T-helper 2 cell (primary cell): ENCODE measurements at places on chromosomes 6 and 20.

GRCh38 chr6:136655239-136656014 lies 105.2 kb upstream of the MAP7 start:
- no peak for DNase-seq

- DNase-seq = no peak
These were observed 36.4 kb downstream of the PSMG4 start for GRCh38 chr6:3294921-3295871.

GRCh38 chr20:44728801-44729443 lies 13.8 kb downstream of the CCN5 start:
- DNase-seq = no peak

GRCh38 chr20:2798814-2799213 lies 1.6 kb downstream of the CPXM1 start:
- DNase-seq = no peak

GRCh38 chr6:11535801-11536230 lies 1.7 kb upstream of the TMEM170B start:
- DNase-seq = no peak

DNA sequence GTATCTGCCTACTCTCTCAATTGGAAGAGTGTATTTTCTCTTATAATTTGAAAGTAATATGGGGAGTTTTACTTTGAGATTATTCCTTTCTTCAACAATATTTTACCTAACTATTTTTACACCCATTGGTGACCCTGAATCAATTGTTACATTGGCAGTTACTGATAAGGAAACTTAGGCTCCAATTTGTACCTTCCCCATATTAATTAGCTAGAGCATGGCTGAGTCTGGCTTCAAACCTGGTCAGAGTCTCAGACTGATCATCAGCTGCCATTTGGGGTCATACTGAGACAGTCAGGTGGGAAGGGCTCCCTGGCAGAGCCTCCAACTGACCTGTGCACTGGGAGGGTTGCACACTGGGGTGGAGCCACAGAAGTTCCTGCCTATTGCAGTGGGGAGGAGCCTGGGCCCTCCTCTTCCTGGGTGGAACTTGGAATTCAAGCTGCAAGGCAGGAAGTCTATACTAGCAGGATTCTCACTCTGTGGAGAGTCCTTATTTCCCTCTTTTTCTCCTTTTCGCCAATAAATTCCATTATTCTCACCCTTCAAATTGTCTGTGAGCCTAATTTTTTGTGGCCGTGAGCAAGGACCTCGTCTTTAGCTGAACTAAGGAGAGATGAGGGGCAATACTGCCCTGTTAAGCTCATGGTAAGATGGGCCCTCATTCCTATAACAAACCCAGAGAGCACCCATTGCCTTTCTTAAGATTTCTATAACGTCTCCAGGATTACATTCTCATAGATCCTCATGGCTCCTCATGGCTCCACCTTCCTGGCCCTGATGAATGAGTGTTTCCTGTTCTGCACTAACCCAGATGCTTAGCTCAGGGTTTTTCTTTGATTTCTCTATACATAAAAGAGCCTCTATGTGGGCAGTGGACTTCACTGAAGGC lies 285.1 kb downstream of the ADGB start:
- DNase-seq = no peak

GRCh38 chr20:63124782-63125580 lies 91.0 kb downstream of the YTHDF1 start:
- no peak for DNase-seq

DNA sequence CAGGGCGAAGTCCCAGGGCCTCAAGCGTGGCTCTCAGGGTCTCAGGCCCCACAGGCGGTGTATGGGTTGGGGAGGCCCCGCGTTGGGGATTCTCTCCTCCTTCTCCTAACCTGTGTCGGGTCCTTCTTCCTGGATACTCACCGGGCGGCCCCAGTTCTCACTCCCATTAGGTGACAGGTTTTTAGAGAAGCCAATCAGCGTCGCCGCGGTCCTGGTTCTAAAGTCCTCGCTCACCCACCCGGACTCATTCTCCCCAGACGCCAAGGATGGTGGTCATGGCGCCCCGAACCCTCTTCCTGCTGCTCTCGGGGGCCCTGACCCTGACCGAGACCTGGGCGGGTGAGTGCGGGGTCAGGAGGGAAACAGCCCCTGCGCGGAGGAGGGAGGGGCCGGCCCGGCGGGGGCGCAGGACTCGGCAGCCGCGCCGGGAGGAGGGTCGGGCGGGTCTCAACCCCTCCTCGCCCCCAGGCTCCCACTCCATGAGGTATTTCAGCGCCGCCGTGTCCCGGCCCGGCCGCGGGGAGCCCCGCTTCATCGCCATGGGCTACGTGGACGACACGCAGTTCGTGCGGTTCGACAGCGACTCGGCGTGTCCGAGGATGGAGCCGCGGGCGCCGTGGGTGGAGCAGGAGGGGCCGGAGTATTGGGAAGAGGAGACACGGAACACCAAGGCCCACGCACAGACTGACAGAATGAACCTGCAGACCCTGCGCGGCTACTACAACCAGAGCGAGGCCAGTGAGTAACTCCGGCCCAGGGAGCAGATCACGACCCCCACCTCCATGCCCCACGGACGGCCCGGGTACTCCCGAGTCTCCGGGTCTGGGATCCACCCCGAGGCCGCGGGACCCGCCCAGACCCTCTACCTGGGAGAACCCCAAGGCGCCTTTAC lies at the start of gene HLA-G:
Gene HLA-G (plus strand): TSS at position 247 of the 892 bp plus-strand sequence. CDS start 20 bp downstream, at position 267.
- no peak for DNase-seq

DNA sequence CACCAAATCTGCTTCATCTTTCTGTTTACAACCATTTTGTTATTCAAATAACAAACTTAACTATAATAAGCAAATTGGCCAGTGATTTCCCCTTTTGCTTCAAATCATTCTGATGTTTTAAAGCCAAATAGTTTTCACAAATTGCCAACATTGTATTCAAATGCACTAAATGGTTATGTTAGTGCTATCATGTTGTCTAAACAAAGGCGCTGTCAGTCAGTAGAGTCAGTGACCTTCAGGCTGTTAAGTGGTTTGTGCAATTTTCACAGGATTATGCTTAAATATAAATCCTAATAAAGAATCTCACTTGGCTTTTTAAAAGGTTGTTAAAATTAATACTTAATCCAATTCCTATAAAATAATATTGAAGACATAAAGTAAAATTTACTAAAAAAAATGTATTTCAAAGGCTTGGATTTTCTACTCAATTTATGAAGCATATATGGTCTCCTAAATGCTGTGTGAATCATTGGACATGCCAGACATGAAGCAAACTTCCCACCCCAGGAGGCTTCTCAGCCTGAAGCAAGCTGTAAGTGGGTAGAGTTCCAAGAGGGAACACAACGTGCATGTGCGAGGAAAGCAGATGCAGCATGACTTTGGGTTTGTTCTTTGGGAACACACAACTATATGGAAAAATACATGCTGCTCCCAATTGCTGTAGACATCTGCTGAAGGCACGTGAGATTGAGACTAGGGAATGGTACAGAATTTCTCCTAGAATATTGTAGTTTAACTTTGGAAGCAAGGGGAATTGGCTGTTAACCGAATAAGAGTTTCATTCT lies 54.9 kb downstream of the RSPO3 start:
- DNase-seq = no peak

DNA sequence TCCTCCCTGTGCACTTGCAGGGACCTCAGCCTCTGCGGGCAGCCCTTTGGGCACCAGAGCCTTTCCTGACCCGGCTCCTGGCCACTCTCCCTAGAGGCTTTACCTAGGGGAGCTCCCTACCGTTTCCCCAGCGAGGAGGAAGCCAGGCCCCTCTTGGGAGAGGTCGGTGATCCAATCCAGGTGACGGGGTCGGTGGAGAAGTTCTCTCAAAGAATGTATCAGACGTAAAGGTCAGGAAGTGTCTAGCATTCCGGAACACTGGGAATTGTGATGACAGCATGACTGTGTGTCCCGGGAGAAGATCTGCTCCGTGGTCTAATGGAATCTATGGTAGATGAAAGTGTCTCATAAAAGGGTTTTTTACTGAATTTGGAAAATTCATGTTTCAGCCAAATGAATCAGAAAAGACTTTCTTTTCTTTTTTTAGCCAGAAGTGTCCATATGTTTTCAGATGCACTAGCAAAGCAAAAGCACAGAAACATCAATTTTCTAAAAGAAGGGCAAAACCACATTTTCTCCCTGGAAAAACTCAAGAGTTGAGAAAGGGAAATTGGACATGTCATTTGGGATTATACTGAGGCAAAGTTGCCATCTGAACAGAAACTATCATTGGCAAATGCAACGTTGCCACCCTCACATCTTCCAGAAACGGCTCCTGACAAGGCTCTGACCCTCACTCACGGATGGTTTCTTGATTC lies 289.4 kb downstream of the THBS2 start:
- no peak for DNase-seq

DNA sequence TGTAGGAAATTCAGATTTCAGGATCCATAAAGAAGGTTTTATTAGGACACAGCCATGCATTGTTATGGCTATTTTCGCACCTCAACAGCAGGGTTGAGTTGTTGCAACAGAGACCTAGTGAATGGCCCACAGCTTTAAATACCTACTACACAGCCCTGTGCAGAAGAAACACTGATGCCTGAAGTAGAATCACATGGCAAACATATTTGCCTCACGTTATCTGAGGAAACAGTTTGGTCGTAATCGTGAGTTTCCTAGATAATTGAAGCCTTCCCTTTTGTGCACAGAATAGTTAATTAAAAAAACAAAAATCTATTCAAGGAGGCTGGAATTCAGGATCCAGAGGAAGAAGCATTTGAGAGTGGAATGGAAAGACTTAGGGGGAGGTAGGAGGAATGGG lies 55.1 kb downstream of the GCNT2 start:
- no peak for DNase-seq

DNA sequence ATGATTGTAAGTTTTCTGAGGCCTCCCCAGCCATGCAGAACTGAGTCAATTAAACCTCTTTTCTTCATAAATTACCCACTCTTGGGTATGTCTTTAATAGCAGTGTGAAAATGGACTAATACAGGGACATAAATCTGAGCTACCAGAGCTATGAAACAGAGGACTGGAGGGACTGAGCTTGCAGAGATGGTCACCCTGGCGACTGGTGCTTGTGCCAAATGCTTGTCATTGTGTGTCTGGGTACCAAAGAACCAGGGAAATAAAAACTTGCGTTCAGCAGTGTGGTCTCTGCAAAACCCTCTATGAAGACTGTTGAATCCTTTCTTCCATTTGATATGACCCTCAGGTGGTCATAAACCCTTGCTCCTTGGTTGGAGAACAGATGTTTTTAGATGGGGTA lies 105.1 kb upstream of the PRL start:
- no peak for DNase-seq

DNA sequence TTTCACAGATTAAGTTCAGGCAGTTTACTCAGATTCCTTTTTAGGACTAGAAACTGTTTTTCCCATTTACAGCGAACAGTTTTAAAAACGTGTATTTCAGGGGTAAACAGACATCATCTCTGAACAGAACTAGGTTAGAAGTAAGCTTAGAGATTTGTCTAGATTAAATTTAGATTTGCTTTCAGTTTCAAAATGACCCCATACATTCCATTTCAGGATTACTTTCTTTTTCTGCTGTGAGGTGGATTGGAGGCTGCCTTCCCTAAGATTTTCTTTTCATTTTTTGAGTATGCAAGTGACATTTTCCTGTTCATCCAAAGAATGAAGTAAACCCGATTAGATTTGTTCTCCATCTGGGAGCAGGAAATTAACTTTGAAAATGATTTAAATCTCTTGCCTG lies 747.2 kb downstream of the KHDRBS2 start:
- no peak for DNase-seq

DNA sequence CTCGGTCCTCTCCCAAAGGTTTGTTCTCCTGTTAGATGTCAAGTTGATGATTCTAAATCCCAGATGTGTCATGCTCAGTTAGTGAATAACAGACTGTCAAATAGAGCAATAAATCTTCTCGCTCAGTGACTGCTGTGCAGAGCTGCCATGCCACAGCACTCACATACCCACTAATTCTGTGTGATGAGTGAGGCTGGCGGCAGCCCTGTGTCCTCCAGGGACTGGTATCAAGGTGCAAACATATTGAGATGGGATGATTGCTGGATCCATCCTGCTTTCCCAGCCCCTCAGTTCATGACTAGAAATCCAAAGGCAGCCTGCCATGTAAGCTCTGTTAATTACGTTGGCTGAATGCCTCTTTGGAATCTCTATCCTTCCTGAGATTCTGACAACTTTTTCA lies 103.9 kb downstream of the OLIG3 start:
- no peak for DNase-seq

DNA sequence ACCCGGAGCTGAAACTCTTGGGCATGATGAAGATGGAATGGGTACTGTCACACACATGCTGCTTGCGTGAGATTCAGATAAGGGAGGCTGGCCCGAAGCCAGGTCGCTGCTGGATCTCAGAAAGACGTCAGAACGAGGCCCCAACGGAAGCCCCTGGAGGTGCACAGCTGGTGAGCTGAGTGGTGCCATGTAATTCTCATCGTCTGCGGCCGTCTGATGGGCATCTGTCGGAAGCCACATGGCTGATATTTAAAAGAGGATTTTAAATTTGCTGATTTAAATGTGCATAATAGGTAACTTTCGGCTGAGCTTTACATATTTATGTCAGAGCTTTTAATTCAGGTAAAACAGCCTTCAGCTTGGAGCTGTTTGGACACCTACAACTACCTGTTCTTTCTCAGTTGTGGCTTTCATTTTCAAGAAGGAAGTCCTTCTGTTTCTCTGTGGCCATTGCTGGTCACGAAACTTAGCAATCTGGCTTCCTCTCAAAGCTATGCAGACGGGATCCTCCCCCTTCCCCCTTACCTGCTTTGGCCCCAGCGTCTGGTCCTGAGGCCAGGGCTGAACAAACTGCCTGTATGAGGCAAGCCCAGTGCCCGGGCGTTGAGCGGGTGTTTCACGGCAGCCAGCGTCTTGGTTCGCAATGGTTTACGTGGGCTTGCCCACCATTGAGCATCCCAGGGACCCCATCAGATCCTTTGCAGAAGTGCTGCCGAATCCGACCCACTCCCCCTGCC lies 9.2 kb downstream of the SLCO4A1 start:
- DNase-seq = peak; percentile 58

DNA sequence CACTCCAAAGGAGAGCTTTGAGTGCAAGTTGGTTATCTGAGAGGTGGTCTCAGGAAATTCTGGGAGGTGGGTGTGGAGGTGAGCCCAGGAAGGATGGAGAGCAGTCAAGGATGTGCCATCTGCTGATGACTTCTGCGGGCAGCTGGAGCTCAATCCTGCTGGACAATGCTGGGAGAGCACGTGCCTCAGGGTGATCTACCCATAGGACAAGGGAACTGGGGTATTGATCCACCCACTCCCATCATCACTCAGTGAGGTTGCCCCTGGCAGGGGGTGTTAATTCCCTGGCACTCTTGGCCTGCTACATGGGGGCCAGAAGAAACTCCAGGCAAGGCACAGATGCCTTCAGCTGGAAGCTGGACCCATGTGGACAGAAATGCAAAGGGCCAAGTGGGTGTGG lies 7.1 kb upstream of the ZBP1 start:
- no peak for DNase-seq

DNA sequence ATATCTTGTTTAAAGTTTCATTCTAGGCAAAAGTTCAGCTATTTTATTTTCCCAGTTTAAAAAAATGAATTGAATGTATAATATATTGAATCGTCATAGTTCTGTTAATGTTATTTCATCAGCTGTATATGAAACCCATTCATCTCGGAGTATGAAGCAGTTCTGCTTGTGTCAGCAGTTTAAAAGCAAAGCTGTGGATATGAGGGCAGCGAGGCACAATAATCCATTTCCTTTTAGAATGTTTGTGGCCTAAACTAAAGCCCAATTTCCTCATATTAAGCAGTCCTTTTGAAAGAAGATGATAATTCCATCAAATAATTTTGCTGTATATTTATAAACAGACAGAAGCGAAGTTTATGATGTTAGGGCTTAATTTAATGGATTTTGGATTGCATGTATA lies 300.1 kb downstream of the SAMD5 start:
- DNase-seq = no peak

GRCh38 chr6:54730767-54731630 lies 115.6 kb upstream of the FAM83B start:
- DNase-seq = no peak
